Frontal cortex (tissue), 4 donors: ENCODE measurements at places on chromosomes 7 and 10.

- no peak for DNase-seq
Observed at GRCh38 chr10:31508234-31508633, 189.2 kb downstream of the ZEB1 start.

- DNase-seq = no peak
Observed at GRCh38 chr7:52079726-52080125, 763.1 kb upstream of the COBL start.

- DNase-seq = no peak
Observed at GRCh38 chr10:14009371-14010100, 321.2 kb downstream of the FRMD4A start.

DNA sequence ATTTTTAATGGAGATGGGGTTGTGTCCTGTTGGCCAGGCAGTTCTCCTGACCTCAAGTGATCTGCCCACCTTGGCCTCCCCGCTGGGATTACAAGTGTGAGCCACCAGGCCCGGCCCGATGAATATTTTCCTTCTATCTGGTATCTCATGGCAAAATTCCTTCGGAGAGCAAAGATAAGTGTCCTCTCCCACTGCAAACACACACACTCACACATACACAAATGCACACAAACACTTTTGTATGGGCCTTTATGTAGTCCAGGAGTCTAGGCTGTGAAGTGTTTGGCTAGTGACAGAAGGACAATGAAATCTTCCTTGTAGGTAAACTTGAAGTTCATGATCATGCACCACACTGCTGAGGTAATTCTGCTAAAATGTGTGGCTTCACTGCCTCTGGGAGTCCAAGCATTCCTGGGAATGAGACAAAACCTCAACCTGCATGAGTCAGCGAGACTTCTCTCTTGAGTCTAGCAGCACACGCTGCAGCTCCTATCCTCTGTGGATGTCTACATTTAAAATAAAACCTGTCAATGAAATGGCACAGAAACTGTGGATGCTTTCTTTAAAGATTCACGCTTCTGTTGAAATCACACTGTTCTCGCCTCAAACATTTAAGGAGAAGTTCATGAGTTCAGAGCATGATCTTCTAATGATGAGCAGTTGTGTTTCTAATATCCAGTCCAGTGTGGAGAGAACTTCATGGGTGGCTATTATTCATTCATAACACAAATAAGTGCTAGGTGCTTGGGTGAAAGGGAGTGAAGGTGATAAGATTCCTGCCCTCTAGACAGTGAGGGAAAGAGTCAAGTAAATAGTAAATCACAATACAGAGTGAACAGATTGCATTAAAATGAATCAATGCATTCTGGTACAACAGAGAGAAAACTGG is 96.5 kb downstream of the NRP1 start:
- DNase-seq = no peak

DNA sequence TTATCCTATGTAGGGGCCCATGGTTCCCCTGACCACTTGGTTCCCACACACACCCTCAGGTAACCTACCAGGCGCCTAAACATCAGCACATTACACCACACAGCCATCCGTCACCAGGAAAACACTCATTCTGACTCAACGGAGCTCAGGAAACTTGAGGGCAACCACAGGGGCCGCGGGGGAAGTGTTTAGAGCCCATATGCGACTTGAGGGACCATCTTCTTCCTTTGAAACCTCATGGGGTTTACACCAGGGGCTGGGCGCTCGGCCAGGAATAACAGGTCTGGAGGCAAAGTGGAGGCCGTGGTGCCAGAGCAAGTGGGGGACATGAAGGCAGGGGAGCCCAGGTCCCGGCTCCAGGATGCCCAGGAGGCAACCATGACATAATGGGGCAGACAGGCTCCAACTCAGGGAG is 1.5 kb downstream of the STX1A start:
- no peak for DNase-seq

- no peak for DNase-seq
Observed at GRCh38 chr10:32412499-32412853, 33.5 kb upstream of the CCDC7 start.

DNA sequence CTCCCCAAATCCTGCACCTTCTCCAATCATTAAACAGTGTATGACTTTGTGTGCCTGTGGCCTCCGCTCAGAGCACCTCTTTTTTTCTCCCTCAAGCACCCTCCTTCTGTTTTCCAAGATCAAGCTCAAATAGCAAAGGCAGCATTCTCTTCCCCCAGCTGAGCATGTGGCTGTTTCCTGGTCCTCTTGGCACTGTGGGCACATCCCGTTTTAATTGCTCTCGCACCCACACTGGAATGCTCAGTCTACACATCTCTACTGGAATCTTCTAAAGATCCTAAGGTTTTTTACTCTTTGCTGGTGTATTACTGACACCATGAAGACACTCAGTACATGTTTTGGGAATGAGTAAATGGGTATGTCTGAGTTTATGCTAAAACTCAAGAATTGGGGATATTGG is 107.4 kb downstream of the WDFY4 start:
- DNase-seq = no peak

GRCh38 chr7:91329571-91329970 is 65.3 kb downstream of the FZD1 start:
- DNase-seq = no peak

GRCh38 chr7:49928787-49929186 is 155.3 kb downstream of the VWC2 start:
- DNase-seq = no peak

GRCh38 chr7:54810401-54810800 is 51.4 kb upstream of the SEC61G start:
- DNase-seq = no peak

DNA sequence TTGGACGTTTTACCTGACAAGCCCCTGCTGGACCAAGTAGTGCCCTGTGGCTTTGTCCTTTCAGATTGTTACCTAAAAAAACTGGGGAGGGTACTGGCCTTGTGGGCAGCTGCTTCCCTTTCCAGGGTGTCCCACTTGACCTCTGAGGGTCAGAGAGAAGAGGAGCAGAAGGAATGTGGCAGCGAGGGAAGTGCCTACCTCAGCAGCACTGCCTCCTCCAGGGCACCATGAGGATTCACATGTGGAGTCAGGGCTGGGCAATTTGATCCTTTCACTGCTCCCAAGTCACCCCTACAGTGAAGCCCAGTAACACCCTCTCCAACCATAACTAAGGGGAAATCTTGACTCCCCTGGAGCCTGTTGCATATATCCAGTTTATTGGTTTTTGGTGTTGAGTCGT is 64.6 kb downstream of the ITGB1 start:
- DNase-seq = no peak
